ENCODE measurements at places on chromosomes 16 and 17. TPM values are rescaled to one million over a fixed set of nuclear protein-coding genes. Genes with fewer than 3 reads are reported as not detected.

DNA sequence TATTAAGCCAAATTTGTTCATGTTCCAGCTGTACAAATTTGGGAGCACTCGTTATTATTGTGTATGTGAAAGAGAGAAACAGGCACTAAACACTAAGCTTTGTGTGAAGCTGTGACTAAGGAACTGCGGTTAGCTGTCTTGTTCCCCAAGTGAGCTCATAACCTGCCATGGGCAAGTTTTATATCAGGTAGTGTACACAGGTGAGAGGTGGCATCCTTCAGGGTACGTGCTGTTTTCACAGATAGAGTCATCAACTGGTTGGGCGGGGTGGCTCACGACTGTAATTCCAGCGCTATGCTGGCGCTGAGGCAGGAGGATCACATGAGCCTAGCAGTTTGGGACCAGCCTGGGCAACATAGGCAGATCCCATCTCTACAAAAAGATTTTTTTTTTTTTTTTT lies 2.8 kb downstream of the DNAJA3 start:
- DNase-seq = no peak

DNA sequence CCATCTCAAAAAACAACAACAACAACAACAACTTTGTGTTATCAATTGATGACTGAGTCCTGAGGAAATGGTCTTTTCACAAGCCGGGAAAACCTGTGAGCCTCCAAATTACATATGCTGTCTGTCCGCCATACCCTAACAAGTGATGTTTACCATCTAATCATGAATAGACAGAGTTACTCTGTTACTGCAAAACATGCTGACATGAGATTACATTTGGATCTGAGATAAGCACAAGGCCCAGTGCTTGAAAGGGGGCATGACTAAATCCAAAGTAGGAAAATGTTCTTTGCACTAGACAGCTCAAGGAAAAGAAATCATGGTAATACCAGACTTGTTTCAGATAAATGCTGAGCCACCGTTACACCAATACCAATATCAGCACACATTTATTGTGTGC lies 8.6 kb upstream of the ATXN1L start:
- DNase-seq = no peak

The WFDC1 gene
- total RNA-seq = not detected

DNA sequence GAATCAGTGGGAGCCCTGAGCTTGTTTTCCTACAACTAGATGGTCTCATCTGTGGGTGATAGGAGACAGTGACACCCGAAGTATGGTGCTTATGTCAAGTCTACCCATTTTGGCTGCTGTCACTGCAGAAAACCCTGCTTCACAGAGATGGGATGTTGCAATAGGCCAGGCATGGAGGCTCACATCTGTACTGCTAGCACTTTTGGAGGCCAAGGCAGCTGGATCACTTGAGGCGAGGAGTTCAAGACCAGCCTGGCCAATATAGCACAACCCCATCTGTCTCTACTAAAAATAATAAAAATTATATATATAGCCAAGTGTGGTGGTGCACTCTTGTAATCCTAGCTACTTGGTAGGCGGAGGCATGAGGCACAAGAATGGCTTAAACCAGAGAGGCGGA lies 2.3 kb upstream of the HERPUD1 start:
- no peak for DNase-seq

DNA sequence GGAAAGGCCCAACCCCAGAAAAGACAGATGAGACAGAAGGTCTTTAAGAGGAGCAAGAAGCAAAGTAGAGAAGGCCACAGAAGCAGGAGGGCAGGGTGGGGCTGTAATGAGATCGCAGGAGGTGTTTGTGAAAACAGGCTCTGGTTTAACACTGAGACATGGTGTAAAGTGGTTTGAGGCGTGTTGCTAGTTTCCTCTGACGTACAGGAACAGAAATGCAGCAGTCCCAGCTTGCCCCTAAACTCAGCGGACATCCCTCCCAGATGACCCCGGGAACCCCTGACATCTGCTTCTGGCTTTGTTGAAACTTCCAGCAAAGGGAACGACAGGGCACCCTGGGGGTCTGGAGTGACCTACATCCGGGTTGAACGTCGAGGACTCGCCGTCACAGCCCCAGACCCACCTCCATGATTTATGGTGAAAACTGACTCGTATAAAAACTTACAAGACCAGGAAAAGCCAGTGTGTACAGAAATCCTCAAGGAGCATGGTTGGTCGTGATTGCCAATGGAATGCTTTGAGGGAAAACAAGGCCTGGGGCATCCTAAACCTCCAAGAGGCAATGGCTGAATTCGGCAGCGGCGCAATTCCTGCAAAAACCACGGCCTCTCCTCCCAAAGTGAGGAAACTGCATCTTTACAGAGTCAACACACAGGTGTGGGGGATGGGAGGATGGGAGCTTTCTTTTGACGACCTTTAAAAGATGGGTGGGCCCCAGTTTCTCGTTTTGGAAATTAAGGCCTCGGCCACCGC lies 25.8 kb downstream of the LITAF start:
- DNase-seq = no peak

The PRSS22 gene
- 0.44 TPM for total RNA-seq

- DNase-seq = no peak
Observed at GRCh38 chr16:82636485-82636884, 9.7 kb downstream of the CDH13 start.

GRCh38 chr17:62732125-62732524 lies 76.0 kb downstream of the MARCHF10 start:
- no peak for DNase-seq

DNA sequence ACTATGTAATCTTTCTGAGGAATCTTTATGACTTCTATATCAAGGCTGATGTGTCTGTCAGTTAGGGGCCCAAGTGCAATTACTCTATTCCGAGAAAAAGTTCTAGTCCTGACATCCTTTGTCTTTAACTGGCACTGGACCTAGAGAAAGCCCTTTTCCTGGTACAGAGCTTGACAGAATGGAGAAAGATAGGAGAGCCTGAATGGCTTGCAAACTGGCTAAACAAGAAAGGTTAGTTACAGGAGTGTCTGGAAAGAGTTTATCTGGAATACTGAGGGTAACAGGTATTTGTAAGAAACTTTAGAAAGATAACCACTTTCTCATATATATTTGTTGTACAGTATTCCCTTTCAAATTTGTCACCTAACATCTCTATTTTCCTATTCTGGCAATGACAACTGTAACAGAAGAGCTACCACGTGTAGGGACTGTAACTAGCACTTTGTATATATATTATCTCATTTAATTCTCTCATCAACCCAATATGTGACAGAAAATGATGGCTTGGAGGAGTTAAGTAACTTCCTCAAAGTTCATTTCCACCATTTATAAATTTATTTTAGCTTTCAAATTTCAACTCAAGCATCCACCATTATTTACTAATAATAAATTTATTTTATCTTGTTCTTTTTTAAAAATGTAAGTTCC lies 97.4 kb upstream of the C17orf78 start:
- DNase-seq = no peak

The NTN3 gene
- 0.35 TPM for total RNA-seq

The TMEM204 gene
- 34.2 TPM for total RNA-seq

GRCh38 chr17:74079537-74080300 lies 123.8 kb upstream of the RPL38 start:
- no peak for DNase-seq

DNA sequence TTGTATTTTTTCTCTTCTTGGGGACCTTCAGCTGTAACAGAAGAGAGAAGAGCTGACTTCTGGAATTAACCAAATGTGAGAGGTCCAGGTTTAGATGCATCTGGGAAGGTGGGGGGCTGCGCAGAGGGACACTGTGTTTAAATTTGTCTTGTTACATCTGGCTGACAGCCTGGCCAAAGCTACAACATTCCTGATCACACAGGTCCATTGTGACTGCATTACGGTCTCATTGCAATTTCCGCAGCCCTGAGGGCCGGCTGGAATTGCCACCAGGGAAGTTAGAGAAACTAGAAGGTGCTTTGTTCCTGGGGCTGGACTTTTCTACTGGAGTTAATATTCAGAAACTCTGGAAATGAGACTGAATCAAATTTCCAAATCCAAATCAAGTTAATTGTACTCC lies 37.9 kb upstream of the LRRC75A start:
- no peak for DNase-seq

DNA sequence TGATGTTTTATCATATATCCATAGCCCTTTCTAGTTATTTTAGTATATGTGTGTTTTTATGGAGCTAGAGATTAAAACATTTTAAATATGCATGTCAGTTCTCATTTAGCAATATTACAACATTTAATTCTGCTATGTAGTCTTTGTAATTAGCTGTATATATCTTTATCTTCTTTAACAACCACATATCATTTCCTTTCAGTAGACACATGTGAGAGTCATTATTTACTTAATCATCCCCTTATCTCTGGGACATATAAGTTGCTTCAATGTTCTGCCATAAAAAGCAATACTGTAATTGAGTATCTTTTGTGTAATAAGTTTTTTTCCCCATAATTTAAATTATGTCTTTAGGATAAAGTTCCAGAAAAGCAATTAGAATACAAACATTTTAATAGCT lies 52.0 kb upstream of the CLEC3A start:
- no peak for DNase-seq

The TSPOAP1 gene
- 0.05 TPM for total RNA-seq

- no peak for DNase-seq
Observed at GRCh38 chr17:58334256-58334655, 5.7 kb upstream of the TSPOAP1 start.

GRCh38 chr17:58121925-58122324 lies 26.3 kb upstream of the OR4D1 start:
- DNase-seq = no peak

DNA sequence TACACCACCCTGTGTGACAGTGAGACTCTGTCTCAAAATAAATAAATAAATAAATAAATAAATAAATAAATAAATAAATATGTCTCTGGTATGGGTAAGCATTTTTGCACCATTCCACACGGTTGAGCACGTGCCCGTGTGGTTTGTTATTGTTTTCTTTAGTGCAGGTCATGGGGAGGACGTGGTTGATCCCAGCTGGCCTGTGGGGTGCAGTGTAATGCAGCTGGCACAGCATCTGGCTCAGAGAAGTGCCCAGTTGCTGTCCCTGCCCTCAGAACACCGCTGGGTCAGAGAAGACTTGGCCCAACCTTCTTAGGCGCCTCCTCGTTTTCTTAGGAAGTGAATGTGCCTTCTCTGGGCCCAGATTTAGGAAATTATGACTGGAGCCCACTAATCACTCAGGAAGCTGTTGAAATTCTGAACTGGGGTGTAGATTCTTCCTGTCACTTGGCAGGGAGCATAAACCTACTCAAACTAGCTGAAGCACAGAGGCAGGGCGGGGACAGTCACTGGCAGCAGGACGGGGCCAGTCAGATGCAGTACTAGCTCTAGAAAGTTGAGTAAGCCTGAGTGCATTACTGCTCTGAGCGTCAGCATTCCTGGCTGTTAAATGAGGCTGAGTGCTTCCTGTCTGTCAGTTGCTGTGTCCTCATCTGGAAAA lies 85.9 kb downstream of the SNX29 start:
- peak; percentile 3 for DNase-seq

- no peak for DNase-seq
Observed at GRCh38 chr16:63983401-63983800, 1138.5 kb downstream of the CDH11 start.

The CDH1 gene
- not detected for total RNA-seq

GRCh38 chr17:13272296-13272695 lies 254.5 kb upstream of the ELAC2 start:
- DNase-seq = no peak

- DNase-seq = no peak
Observed at GRCh38 chr17:19578545-19578944, 44.9 kb downstream of the SLC47A1 start.

DNA sequence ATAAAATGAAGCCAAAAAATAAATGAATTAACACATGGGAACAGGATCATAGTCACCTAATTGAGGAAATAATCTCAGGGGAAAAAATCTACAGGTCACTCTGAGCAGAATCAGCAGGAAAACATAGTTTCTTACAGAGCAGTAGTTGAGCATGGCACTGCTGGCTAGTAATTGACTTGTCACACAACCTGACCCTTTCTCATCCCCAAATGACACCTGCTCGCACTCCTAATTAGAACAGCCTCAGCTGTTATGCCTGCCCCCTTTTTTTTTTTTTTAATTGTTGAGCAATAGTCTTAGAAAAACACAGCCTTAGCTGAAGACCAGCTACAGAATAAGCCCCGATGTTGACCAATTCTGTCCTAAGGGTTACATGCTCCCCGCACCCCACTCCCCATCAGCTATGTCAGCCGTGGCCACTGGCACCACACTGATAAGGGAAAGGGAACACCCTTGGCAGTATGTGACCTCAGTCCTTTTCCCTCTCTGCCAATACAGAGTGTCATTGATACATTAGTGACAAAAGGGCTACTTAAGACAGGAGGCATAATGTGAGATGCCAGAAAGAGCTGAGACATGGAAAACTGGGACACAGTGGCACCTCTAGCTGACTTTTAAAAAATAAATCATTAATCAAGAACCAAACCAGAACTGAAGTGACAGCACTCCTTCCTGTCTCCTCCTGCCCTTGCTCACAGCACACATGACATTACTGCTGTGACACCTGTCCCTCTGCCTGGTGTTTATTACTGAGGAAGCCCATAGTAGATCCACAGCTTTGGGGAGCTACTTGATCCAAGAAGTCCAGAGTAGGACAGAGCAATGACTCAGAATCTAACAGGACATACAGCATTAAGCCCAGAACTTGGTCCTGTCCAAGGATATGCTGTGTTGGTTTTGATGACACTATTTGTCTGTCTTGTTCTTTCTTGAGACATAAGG lies 41.7 kb downstream of the WDR59 start:
- no peak for DNase-seq

GRCh38 chr16:63410594-63410993 lies 1374.4 kb upstream of the CDH8 start:
- DNase-seq = no peak

DNA sequence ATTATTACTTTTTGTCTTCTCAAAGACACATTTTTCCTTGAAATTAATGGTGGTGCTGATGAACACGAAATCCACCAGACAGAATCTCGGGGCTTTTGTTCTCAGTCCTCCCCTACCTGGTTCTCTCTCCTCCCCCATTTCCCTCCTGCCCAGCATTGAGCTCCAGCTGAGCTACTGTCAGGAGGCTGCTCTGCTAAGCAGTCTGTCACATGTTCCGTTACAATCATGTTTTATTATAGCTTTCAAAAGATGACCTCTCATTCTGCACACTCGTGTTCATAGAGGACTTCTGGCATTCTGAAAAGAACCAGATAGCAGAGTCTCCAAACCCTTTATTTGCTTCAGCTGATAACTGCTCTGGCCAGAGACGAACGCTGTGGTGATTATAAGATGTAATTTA lies 732.5 kb upstream of the RBFOX1 start:
- DNase-seq = no peak

DNA sequence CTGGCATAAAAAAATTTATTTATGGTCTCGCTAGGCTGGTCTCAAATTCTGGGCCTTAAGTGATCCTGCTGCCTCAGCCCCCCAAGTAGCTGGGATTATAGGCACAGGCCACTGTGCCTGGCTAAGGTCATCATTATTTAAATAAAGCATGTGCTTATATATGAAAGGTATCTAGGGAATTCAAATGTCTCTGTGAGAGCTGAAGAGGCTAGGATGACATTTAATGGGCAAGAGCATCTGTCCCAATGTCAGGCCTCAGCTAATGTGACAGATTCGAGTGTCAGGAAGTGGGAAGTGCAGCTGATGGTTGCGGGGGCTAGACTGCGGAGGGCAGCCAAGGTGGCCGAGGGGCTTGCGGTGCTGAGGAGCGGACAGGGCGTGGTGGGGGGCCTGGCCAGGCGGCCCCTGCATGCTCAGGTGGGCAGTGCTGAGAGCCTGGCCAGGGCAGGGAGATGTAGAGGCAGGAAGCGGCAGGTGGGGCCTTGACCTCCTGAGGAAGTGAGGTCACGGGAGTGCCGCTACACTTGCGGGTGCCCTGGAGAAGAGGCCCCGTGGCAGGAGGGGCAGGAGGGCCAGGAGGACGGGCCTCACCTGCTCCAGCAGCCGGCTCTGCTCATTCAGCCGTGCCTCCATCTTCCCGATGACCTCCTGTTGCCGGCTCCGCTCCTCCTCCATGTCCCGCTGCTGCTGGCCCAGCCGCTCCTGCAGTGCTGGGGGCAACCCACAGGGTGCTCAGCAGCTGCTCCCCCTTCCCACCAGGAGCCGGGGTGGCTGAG lies 12.6 kb upstream of the MRPL38 start:
- no peak for DNase-seq

Data from glomerular endothelial cell (primary cell).